ENCODE measurements at places on chromosomes 16 and 17. TPM values are rescaled to one million over a fixed set of nuclear protein-coding genes. Genes with fewer than 3 reads are reported as not detected.

Gene TBC1D26
- total RNA-seq: 1.5 TPM

Gene NATD1
- 13.4 TPM for total RNA-seq

Gene NHLRC4
- total RNA-seq: not detected

Gene OTOA
- 0.19 TPM for total RNA-seq

Gene ITGAD
- 0.68 TPM for total RNA-seq

Gene KRT39
- not detected for total RNA-seq

Gene SOX15
- total RNA-seq: not detected

Gene TMEM114
- total RNA-seq: not detected

Gene ANKRD40CL
- not detected for total RNA-seq
